ENCODE measurements at places on chromosomes 5 and 9. TPM values are rescaled to one million over a fixed set of nuclear protein-coding genes. Genes with fewer than 3 reads are reported as not detected.

TRPM3 gene
- 3.3 TPM for total RNA-seq

HEMGN gene
- total RNA-seq = not detected

NME5 gene
- total RNA-seq = not detected

PCDHA8 gene
- not detected for total RNA-seq

IL4 gene
- not detected for total RNA-seq

C7 gene
- total RNA-seq = 179 TPM

MVB12B gene
- 9.4 TPM for total RNA-seq

QRFP gene
- total RNA-seq = not detected

HTR1A gene
- total RNA-seq = not detected

TERT gene
- not detected for total RNA-seq

KCNN2 gene
- total RNA-seq = 10.0 TPM

LVRN gene
- total RNA-seq = 4.2 TPM

TAS2R1 gene
- total RNA-seq = not detected

PRRT1B gene
- total RNA-seq = not detected

PCDHA9 gene
- total RNA-seq = not detected

DMGDH gene
- 0.75 TPM for total RNA-seq

ENTPD2 gene
- not detected for total RNA-seq

PCDHGB3 gene
- total RNA-seq = 14.4 TPM

PTGES gene
- total RNA-seq = 8.9 TPM

SHISAL2B gene
- total RNA-seq = not detected

HTR4 gene
- total RNA-seq = 0.21 TPM

CDH6 gene
- total RNA-seq = 6.5 TPM

WDR38 gene
- not detected for total RNA-seq

FBN2 gene
- total RNA-seq = 0.11 TPM

SLC36A2 gene
- total RNA-seq = 0.75 TPM

FBXO10 gene
- total RNA-seq = 8.2 TPM

ZDHHC11B gene
- total RNA-seq = 0.64 TPM

SLC34A3 gene
- not detected for total RNA-seq

NIPAL4 gene
- not detected for total RNA-seq

FUBP3 gene
- total RNA-seq = 14.5 TPM

TAL2 gene
- not detected for total RNA-seq

DIRAS2 gene
- total RNA-seq = not detected

KCNV2 gene
- not detected for total RNA-seq

SPATA31E1 gene
- total RNA-seq = not detected

TRAF2 gene
- 4.4 TPM for total RNA-seq

GADD45G gene
- 4.6 TPM for total RNA-seq

CDC23 gene
- 13.2 TPM for total RNA-seq

FAM200C gene
- total RNA-seq = not detected

NDST1 gene
- total RNA-seq = 71.5 TPM

BTNL3 gene
- not detected for total RNA-seq

ENHO gene
- total RNA-seq = not detected

HCN1 gene
- total RNA-seq = not detected

HAVCR2 gene
- 1.7 TPM for total RNA-seq
